ENCODE measurements at places on chromosomes 3 and 15. TPM values are rescaled to one million over a fixed set of nuclear protein-coding genes. Genes with fewer than 3 reads are reported as not detected.

SEMA3B gene
- 24.2 TPM for total RNA-seq

GAP43 gene
- total RNA-seq: 0.21 TPM

CA12 gene
- 10.7 TPM for total RNA-seq

PP2D1 gene
- not detected for total RNA-seq

FBXW12 gene
- not detected for total RNA-seq

PPP1R14D gene
- total RNA-seq: not detected

ZNF662 gene
- 7.7 TPM for total RNA-seq

OR5K2 gene
- not detected for total RNA-seq

SAMD7 gene
- total RNA-seq: not detected

ZNF770 gene
- 87.7 TPM for total RNA-seq

DNA sequence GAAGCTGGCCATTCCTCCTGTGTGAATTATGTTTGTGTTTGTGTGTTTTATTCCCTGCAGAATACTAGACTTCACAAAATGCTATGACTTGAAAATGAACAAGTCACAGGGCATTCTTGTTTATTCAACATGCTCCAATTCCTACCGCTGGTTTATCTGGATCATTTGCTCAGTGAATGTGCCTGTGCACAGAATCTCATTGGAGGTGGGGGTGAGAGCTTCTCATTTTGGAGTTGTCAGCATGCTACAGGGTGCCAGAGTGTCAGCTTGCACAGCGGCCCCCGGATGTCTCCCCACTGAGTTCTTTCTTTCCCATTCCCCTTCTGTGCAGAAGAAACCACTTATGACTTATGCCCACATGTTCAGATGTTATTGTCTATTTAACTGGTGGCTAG, 428.7 kb downstream of the ROBO2 start:
- no peaks in the 10 kb centered on the region for H3K4me1 ChIP-seq
- H3K36me3 ChIP-seq: no peaks in the 10 kb centered on the region
- H3K4me3 ChIP-seq: no peak overlapping the region
- H3K27ac ChIP-seq: peak overlapping the region; percentile 19

DNA sequence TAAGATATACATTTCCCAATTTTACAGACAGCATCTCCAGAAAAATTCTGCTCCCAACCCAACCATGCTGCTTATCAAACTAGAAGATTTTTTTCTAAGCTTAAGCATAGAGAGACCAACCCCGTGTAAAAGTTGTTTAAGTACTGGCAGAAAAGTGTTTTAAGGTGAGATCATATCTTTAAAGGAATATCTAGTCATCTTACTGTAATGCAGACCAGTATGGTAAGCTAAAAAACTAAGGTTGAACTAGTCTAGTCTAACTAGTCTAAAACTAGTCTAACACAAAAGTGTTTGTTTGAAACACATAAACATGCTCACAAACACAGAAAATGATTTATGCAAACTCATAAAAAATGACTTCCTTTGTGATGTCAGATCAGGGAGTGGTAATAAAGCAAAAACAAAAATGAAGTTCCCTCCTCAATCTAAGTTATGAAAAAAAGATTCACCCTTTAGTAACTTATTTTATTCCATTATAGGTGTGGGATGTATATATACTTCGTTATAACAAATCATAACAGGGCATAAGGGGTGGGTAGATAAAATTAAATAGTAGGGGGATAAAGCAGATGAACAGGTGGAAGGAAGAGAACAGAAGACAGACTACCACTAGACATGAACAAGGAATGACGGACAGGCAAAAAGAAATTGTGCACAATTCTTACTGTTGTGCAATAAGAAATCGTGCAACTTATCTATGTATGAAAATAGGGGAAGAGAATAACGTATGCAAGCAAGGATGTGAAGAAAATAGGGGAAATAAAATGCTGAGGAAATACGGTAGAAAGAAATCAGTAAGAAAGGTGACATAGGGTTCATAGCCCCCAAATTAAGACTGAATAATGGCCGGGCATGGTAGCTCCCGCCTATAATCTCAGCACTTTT, 10.0 kb downstream of the MYO5A start:
- no peak overlapping the region for H3K27ac ChIP-seq
- no peaks in the 10 kb centered on the region for H3K36me3 ChIP-seq
- no peak for DNase-seq
- no peaks in the 10 kb centered on the region for H3K4me1 ChIP-seq

DNA sequence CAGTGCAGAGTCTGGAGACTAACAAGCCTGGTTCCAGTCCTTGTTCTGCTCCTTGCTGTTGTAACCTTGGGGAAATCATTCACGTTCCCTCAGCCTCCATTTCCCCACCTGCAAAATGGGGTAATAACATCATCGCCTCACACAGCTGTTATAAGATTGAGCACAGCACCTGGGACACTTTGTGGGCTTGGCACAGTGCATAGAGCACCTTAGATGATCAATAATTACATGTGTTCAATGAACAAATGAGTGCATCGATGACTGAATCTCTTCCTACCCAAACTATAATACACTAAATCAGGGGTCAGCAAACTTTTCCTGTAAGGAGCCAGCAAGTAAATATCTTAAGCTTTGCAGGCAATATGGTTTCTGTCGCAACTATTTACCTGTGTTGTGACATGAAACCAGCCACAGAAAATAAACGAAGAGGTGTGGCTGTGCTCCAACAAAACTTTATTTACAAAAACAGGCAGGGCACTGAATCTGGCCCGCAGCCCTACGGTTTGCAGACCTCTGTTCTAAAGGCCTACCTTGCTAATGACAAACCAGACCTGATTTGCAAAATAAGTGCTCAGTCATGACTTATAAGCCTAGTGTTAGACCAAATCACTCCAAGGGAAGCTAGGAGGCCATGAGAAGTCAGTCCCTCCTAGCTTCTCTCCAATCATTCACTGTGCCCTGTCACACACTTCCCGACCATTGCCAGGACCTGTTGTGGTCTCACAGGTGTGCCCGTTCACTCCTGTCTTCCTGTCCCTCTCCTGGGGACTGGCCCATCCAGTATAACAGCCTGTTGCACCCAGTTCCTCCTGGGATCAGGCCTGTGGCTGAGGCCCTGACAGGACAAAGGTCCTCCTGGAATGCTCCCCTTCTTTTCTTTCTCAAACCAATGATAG, 149.4 kb upstream of the WNT5A start:
- no peak overlapping the region for H3K27ac ChIP-seq
- DNase-seq: no peak
- H3K4me3 ChIP-seq: no peak overlapping the region
- H3K27me3 ChIP-seq: no peaks in the 10 kb centered on the region

DNA sequence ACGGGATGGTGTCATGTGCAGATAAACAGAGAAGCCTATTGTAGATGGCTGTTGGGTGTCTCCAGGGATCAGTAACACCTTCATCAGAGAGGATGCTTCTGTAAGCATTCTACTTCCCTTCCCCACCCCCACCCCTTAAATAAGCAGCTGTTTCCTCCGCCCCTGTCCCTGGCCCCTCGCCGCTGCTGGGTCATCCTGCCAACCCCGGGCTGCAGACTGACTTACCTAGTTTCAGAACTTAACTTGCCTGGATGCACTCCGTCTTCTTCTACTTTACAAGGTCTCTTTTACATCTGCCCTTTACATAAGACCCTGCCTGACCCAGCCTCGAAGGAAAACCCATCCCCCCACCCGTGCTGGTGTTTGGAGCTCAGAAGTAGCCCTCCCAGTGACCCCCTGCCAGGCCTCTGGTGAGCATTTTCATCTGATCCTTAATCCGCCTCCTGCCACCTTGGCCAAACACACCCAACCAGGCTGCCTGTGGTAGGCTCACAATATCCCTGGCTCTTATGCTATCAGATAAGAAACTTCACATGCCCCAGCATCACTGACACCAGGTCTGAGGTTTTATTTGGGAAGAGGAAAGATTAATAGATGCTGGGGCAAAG, 103.0 kb upstream of the HES1 start:
- H3K36me3 ChIP-seq: no peaks in the 10 kb centered on the region
- no peaks in the 10 kb centered on the region for H3K4me1 ChIP-seq
- no peak for DNase-seq
- H3K27ac ChIP-seq: no peak overlapping the region
- H3K4me3 ChIP-seq: no peak overlapping the region

- no peaks in the 10 kb centered on the region for H3K4me1 ChIP-seq
- no peak overlapping the region for H3K4me3 ChIP-seq
- no peak for DNase-seq
- H3K27me3 ChIP-seq: no peaks in the 10 kb centered on the region
- H3K27ac ChIP-seq: no peak overlapping the region
Measured at GRCh38 chr3:135093121-135093520, 298.1 kb downstream of the EPHB1 start.

- no peak overlapping the region for H3K4me3 ChIP-seq
- no peaks in the 10 kb centered on the region for H3K4me1 ChIP-seq
- no peaks in the 10 kb centered on the region for H3K27me3 ChIP-seq
- no peak for DNase-seq
- no peaks in the 10 kb centered on the region for H3K36me3 ChIP-seq
- no peak overlapping the region for H3K27ac ChIP-seq
Measured at GRCh38 chr15:92463826-92464225, 70.1 kb downstream of the ST8SIA2 start.

DNA sequence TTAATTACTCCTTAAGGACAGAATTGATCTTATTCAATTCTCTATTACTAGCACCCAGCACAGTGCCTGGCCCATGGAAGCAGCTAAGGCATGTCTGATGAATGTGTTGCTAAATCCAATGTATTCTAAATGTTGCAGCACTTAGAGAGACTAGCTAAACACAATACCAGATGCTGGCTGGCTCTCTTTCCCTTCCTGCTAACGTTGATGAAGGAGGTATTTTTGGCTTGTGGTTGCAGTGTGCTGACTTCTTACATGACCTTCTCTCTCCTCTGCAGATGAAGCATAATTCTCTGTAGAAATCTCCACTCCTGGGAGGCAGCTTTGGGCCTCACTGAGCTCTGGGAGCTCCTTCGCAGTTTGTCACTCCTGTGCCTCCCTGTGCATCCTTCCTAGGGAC, 183.6 kb downstream of the PEX5L start:
- no peak overlapping the region for H3K4me3 ChIP-seq
- no peaks in the 10 kb centered on the region for H3K27me3 ChIP-seq
- no peaks in the 10 kb centered on the region for H3K36me3 ChIP-seq
- H3K4me1 ChIP-seq: no peaks in the 10 kb centered on the region
- DNase-seq: no peak
- H3K27ac ChIP-seq: no peak overlapping the region

DNA sequence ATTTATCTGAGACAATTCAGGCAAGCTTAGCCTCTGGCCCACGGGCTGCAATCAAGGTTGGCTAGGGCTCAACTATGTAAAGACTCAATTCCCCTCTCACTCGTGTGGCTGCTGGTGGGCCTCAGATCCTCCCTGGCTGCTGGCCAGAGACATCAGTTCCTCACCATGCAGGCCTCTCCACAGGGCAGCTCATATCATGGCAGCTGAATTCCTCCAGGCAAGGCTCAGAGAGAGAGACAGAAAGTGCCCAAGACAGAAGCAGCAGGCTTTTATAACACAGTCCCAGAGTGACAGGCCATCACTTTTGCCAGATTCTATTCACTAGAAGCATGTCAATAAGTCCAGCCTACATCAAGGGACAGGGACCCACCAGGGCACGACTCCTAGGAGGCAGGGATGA, 63.2 kb downstream of the XXYLT1 start:
- H3K4me1 ChIP-seq: peaks cover 10% of the 10 kb centered on the region
- DNase-seq: no peak
- H3K27ac ChIP-seq: no peak overlapping the region
- H3K4me3 ChIP-seq: no peak overlapping the region
- no peaks in the 10 kb centered on the region for H3K27me3 ChIP-seq
- H3K36me3 ChIP-seq: no peaks in the 10 kb centered on the region

DNA sequence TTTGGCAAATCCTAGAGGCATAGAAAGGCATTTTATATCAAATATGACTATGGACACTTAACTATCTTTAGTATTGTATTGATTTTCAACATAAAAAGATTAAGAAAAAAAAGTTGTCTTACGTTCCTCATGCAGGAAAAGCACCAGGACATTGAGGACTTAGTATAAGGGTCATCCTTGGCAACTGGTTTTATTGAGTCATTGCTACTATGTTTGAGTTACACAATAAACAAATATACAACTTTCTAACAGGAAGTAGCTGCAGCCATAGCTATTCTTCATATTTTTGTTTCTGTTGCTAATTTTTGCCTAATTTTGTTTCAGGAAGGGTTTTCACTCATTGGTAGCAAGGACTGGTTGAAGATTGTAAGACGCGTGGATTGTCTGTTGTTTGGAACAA, 93.0 kb downstream of the NPTN start:
- no peak overlapping the region for H3K4me3 ChIP-seq
- H3K27ac ChIP-seq: no peak overlapping the region
- no peaks in the 10 kb centered on the region for H3K4me1 ChIP-seq
- H3K36me3 ChIP-seq: no peaks in the 10 kb centered on the region

GRCh38 chr15:70153921-70154717, 56.4 kb upstream of the TLE3 start:
- H3K36me3 ChIP-seq: no peaks in the 10 kb centered on the region
- no peak overlapping the region for H3K4me3 ChIP-seq
- H3K27ac ChIP-seq: no peak overlapping the region
- no peak for DNase-seq

DNA sequence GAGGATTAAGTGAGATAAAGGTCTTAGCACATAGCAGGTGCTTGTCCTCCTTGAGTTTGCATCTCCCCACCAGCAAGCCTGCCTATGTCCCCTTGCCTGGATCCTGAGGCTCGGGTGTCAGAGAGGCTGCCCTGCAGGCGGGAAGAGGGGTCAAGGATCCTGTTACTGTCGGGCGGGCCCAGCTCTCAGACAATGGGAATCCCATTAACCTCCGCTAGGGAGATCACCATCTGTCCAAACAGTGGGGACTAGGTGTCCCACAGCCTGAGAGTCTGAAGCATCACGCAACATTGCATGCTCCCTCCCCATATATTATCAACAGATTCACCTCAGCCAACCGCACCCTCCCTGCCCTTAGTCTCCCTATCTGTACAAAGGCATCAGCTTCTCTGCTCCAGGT, 151.4 kb downstream of the FBLN2 start:
- no peaks in the 10 kb centered on the region for H3K4me1 ChIP-seq
- H3K27me3 ChIP-seq: no peaks in the 10 kb centered on the region
- H3K36me3 ChIP-seq: no peaks in the 10 kb centered on the region

DNA sequence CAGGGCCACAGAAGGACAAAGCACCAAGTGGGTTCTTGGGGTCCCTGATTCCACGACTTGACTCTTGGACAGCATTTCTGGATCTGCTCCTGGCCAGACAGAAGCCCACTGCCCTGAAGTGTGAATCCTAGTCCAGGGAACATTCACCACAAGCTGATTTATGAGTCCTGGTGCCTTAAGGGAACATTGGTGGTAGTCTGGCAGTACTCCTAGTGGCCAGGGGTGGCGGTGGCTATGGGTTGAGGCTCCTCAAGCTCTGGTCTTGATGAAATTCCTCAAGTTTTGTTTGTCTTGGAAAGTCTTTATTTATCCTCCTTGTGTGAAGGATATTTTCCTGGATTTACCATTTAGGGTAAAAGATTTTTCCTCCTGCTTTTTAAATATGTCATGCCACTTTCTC, 307.5 kb downstream of the PYDC2 start:
- no peaks in the 10 kb centered on the region for H3K4me1 ChIP-seq
- H3K27ac ChIP-seq: no peak overlapping the region
- H3K4me3 ChIP-seq: no peak overlapping the region
- no peaks in the 10 kb centered on the region for H3K27me3 ChIP-seq
- DNase-seq: no peak

- H3K4me1 ChIP-seq: no peaks in the 10 kb centered on the region
- H3K27ac ChIP-seq: peak overlapping the region; percentile 33
- no peaks in the 10 kb centered on the region for H3K27me3 ChIP-seq
- no peak for DNase-seq
Measured at GRCh38 chr3:100957261-100957986, 35.8 kb downstream of the ABI3BP start.

GRCh38 chr3:66703501-66703900, 202.7 kb upstream of the LRIG1 start:
- no peak for DNase-seq
- no peaks in the 10 kb centered on the region for H3K27me3 ChIP-seq
- H3K4me1 ChIP-seq: no peaks in the 10 kb centered on the region
- no peak overlapping the region for H3K4me3 ChIP-seq
- no peak overlapping the region for H3K27ac ChIP-seq
